ENCODE measurements at places on chromosomes 6 and 20.

GRCh38 chr6:164344801-164345291 is 930.3 kb downstream of the QKI start:
- no peak for DNase-seq

DNA sequence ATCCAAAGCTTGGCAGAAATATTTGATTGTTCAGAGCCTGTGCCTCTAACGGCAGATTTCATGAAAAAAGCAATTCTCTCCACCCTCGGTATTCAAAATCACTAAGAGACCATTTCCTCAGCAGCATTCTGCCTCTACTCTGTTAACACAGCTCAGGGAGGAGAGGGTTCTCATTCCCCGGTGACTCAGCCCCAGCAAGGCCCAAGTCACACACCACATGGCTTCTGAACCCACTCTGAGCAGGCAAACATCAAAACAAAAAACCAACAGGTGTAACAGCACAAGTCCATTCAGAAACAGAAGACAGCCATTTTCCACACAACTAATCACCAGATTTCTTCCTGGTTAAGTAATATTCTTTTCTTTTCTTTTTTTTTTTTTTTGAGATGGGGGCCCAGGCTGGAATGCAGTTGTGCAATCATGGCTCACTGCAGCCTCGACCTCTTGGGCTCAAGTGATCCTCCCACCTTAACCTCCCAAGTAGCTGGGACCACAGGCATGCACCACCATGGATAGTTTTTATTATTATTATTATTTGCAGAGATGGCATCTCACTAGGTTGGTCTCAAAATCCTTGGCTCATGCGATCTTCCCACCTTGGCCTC is 55.4 kb downstream of the GFOD1 start:
- DNase-seq, result peak; percentile 25

DNA sequence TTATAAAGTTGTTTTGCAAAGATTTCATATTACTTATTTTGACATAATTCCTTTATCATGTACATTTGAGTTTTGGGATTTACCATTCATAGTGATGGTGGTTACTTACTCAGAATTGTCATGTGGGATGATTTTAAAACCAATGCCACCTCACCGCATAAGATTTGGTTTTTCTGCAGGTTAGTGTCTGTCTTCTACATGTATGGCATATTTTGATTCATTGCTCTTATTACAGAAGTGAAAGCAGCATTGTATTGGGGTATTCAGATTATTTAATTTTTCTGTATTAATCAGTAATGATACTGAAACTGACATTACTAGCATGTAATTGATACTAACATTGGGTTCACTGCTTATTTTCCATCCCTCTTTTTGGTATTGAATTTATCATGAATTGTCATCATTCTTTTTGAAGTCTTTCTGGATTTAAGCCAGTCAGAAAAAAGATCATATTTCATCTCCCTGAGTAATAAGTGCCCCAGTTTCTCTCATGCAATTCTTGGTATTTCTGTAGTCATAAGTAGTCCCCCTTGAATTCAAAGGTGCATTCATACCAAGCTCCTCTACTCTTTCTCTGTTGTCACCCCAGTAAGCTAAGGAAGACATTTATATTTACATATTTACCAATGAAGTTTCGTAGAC is 176.6 kb downstream of the BCKDHB start:
- DNase-seq, result no peak

DNA sequence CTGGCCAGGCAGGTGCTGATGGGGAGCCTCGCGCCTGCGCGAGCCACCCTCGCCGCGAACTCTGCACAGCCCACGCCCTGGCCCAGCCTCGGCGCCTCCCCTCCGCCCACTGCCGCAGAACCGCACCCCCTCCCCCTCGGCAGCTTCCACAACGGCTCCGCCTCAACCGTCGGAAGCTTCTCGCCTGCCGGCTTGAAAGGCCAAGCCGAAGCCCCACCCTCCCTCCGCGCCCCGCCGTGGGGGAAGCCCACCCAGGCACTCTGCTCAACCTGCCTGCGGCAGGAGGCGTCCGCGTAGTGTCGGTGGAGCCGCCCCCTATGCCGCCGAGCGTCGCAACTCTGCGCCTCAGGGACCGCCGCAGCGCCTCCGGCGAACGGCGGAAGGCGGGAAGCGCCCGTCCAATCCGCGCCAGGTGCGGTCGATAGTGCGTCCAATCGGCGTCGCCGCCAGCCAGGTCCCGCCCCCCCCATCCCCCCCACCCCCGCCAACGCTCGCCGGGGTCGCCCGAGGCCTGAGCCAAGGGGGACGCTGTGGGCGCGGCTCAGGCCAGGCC is at the start of gene SYCP2:
TSS of gene SYCP2 (minus strand) at position 342 of the 553 bp plus-strand sequence. CDS start 11,224 bp downstream, outside the sequence.
- peak; percentile 40 for DNase-seq

GRCh38 chr6:47169785-47170616 is 127.9 kb upstream of the ADGRF1 start:
- DNase-seq, result no peak

- DNase-seq, result no peak
These were observed 37.6 kb upstream of the AVP start for GRCh38 chr20:3121955-3122610.

DNA sequence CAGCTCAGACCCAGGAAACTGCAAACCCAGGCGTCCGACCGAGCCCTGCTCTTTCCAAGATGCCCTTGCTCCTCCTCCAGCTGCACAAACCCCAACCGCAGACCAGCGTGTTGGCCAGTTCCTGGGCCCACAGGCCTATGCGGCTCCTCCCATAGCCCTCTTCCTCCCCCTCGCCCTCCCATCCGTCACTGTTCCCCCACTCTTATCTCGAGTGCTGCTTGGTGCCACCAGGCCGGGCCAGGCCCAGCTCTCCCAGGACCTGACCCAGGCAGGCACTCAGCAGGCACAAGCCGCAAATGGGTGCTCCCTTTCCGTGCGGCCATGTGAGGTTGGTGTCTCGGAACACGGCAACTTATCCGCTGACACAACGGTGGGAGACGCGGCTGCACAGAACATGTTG is 28.6 kb downstream of the ADRM1 start:
- DNase-seq, result no peak

GRCh38 chr20:61516346-61517208 is 264.5 kb downstream of the CDH4 start:
- no peak for DNase-seq

GRCh38 chr6:15081447-15081846 is 164.4 kb upstream of the JARID2 start:
- no peak for DNase-seq

GRCh38 chr6:127199470-127199869 is 67.2 kb upstream of the RNF146 start:
- DNase-seq, result no peak

GRCh38 chr6:158707120-158707820 is 57.4 kb downstream of the SYTL3 start:
- no peak for DNase-seq

DNA sequence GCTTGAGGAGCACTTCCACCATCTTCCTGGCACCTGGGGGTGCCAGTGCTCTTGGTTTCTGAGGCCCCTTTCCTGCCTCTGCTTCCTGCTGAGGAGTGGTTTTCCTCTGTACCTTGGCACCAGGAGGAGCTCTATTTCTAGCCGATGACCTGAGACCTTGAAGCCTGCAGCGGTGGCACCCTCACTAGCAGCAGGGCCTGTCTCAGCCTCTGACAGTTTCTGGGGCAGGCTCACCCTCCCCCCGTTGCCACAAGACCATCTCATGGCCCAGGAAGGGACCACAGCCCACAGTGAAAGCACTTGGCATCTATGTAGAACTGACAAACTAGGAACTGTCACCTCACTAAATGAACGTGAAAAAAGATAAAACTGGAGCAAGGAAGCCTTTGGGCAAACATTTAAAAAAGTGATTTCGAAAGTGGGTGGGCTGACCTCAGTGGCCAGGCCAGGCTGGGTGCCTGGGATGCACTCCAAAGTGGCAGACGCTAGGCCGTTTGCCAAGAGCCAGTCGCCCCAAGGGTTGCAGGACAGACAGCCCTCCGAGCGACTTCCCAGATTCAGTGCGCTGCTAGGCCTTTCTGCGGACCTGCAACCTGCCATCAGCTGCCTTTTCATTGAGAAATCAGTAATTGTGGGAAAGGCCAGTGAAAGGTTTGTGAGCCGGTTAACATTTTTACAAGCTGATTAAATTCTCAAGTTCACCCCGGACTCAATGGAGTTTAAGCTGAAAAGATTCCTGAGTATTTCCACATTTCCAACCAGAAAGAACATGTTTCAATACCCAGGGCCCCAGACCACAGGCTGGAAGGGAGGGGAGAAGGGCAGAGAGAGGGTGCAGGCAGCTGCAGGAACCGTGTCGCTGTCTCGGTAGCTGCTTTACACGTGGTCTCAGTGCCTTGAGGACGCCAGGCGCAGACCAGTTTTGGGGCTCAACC is 303.7 kb downstream of the ESR1 start:
- DNase-seq, result no peak

- DNase-seq, result no peak
These were observed 22.7 kb downstream of the MRPL14 start for GRCh38 chr6:44104481-44105021.

- DNase-seq, result no peak
These were observed 61.5 kb downstream of the TFAP2C start for GRCh38 chr20:56690531-56691175.

DNA sequence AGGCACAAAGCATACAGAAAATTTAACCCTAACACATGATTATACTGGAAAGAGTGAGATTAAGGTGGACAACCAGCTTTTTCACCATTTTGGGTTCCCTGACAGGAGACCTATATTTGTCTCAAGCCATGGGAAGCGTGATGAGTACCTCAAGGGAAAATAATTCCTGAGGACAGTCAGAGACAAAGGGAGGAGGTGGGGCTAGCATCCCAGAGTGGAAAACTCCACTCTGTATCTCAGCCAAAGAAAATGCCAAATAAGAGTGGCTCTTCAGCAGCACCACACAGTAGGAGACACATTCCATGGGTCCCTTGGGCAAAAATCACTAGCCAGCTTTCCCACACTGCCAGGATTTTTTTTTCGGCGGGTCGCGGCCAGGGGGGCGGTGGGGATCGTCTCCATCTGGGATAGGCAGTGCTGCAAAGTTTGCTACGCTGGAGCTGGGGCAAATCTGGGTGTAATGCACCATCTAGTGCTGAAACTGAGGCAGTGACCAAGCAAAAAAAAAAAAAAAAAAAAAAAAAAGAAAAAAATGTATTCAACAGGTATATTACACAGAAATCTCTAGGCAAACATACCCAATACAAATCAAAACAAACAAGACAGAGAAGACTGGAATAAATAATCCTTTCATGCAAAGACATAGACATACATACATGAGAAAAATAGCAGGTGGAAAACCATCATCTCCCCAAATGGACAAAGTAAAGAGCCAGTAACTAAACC is 77.3 kb upstream of the SLC35F1 start:
- DNase-seq, result no peak

DNA sequence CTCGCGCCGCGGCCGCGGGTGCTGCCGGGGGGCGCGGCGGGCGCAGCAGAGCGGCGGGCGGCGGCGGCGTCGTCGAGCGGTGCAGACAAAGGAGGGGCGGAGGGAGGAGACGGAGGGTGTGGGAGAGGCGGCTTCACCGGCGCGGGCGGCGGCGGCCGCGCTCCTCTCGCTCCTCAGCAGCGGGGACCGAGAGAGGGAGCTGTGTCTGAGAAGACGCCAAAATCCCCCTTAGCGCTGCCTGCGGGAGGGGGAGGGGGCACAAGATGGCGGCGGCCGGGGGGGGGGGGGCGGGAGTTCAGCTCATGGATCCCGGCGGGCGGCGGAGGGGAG is 296 bp downstream of the ADNP start:
- no peak for DNase-seq

DNA sequence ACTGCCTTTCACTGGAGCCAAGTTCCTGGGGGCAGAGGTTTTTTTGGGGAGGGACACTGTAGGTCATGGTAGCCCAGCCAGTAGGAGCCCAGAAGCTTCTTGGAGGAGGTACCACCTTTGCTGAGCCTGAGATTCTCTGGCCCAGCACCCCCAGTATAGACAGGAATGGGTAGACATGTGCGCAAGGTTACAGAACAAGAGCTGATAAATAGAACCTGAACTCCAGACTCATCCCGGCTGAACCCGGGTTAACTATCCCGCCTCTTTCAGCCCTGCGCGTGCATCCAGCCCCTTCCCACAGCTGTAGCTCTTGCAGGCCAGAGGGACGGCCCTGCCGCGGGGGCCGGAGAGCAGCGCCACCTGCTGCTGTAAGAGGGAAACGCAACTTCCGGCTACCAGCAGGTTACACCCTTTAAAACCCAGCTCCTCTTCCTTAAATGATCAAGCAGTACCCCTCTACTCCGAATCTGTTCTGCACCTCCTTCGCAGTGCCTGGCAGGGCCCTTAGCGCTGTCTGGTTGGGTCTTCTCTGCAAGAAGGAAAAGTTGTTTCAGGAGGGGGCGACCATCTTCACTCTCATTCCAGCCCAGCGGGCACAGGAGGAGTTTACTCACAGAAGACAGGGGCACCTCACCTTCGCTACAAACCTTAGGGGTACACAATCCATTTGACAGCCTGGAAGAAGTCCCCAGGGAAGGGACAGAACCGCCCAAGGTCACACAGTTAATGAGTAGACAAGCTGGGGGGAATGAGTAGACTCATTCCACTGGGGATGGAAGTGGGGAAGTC is 7.5 kb downstream of the SRXN1 start:
- DNase-seq, result no peak

DNA sequence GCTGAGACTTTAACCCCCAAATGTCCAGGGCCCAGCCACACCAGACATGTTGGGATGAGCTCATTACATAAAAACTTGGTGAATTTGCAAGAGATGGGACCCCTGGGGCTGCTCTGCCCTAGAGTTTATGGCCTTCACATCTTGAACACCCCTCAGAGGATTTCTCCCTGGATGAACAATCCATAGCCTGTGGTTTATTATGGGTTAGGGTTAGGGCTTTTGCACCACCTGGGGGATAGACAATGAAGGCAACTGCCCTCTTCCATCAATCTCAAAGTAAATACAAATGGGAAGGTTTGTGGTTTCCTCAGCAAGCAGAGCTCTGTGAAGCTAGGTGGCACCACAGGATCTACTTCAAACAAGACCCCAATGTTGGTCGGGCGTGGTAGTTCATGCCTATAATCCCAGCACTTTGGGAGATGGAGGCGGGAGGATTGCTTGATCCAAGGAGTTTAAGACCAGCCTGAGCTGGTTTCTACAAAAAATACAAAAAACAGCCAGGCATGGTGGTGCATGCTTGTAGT is 17.4 kb downstream of the SPINT3 start:
- DNase-seq, result no peak

GRCh38 chr20:59866338-59866737 is 67.1 kb downstream of the SYCP2 start:
- DNase-seq, result no peak

DNA sequence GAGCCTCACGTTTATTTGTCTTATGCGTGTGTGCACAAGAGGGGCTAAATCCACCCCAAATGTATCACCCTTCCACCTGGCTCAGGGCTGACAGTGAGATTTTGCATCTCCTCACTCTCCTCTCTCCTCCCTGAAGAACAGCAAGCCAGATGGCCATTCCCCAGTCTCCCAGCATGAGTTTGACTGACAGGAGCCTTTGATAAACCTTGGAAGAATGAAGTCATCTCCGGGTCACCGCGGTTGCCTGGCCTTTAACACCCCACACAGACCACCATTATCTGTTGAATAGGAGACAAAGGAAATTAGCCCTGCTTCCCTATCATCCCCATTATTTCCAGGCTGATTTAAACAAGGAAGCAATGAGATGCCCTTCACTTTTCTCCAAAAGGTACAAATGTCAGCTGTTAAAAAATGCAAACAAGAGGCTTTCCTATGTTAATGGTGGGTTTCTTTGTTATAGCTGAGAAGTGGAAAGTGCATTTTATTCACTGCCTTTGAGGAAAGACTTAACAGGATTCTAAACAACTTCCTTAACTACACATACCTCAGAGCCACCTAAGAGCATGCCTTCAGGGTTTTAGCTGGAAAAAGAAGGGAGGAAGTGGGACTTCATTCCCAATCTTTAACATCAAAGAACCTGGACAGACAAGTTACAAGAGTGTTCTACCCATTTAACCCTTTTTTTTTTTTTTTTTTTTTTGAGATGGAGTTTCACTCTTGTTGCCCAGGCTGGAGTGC is 524.8 kb upstream of the ID4 start:
- no peak for DNase-seq
